ENCODE measurements at places on chromosomes 5 and 9. TPM values are rescaled to one million over a fixed set of nuclear protein-coding genes. Genes with fewer than 3 reads are reported as not detected.

GRCh38 chr5:59785676-59786333, 107.7 kb downstream of the PDE4D start:
- no peak for DNase-seq

DNA sequence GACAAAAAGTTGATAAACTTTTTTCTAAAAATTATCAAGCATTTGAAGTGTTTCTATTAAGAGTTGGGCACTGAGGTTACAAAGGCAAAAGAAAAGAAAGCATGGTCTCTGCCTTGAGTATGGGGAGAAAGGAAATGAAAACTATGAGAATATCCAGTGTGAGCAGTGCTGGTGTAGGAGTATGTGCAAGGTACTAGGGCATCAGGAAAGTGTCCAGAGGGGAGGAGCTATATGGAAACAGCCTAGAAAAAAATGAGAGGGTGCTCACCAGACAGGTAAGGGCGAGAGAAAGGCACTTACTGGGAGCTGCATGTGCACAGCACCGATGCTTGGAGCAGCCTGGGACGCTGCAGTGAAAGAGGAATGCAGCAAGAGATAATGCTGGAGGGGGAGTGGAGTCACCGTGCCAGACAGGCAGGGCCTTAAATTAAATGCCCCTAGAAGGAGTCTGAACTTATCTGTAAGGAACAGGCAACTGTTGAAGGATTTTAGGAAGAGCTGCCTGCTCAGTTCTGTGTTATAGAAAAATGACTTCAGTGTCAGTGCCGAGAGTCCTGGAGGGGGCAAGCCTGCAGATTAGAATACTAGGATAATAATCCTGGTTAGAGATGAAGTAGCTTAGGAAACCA, 14.0 kb downstream of the MCC start:
- no peak for DNase-seq

Gene SAXO1
- under 0.01 TPM for total RNA-seq

DNA sequence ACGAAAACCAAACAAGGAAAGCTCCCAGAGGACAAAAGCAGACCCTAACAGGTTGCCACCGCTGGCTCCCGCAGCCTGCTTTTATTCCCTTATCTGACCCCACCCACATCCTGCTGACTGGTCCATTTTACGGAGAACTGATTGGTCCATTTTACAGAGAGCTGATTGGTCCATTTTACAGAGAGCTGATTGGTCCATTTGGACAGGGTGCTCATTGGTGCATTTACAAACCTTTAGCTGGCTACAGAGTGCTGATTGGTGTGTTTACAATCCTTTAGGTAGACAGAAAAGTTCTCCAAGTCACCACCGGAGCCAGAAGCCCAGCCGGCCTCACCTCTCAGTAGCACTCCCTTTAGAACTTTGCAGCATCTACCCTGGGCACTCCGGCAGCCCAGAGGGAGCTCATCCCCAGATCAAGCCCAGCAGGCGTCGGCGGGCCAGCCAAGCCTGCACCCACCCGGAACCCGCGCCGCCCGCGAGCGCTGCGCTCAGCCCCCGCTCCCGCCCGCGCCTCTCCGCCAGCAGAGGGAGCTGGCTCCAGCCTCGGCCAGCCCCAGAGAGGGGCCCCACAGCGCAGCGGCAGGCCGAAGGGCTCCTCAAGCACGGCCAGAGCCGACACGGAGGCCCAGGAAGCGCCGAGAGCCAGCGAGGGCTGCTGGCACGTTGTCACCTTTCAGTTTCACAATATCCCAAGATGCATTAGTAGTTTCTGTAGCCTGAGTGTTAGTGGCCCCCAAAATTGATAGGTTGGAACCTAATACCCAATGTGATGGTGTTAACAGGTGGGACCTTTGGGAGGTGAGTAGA, 35.3 kb upstream of the CLPTM1L start:
- no peak for DNase-seq

- DNase-seq = no peak
These were observed 125.4 kb upstream of the ANKH start for GRCh38 chr5:14996997-14997396.

Gene GCNT4
- total RNA-seq = 1.5 TPM

Gene PRLR
- total RNA-seq = 5.2 TPM

Gene NSUN2
- total RNA-seq = 42.6 TPM

DNA sequence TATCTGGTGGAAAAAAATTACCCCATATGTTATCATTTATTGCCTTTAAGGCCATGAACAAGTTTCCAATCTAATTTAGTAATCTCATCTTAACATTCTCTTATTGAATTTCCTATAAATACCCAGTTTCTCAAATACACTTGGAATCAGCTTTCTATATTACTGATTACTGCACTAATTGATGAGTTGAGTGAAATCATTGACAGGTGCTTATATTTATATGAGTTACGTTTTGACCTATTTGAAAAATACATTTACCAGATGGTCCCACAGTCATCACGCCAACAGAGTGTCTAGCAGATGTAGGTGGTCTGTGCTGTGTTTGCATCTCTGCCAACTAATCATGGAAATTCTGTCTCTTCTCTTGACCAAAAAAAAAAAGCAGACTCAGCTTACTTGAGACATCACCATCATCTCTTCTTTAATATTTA, 307.3 kb upstream of the NREP start:
- DNase-seq = no peak

Gene ARID3C
- total RNA-seq = 0.45 TPM

- DNase-seq = peak; percentile 34
These were observed 670 bp downstream of the EDIL3 start for GRCh38 chr5:84383816-84384603.

GRCh38 chr5:152177626-152178349, 227.3 kb downstream of the NMUR2 start:
- DNase-seq = no peak

DNA sequence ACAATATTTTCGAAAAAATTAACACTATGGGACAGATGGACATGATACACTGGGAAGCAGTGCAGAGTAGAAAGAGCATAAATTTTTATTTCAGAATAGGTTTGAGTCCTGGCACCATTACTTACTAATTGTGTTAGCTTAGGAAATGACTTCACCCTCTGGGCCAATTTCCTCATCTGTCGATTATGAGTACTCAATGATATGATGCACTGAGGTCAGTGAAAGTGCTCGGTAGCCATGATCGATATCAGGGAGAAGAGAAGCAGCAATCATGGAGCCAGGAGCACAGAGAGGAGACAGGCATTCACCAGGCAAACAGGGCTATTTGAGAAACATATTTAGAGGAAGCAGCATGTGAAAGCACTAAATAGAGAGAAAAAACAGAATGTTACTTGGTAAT, 29.4 kb downstream of the NR6A1 start:
- no peak for DNase-seq

DNA sequence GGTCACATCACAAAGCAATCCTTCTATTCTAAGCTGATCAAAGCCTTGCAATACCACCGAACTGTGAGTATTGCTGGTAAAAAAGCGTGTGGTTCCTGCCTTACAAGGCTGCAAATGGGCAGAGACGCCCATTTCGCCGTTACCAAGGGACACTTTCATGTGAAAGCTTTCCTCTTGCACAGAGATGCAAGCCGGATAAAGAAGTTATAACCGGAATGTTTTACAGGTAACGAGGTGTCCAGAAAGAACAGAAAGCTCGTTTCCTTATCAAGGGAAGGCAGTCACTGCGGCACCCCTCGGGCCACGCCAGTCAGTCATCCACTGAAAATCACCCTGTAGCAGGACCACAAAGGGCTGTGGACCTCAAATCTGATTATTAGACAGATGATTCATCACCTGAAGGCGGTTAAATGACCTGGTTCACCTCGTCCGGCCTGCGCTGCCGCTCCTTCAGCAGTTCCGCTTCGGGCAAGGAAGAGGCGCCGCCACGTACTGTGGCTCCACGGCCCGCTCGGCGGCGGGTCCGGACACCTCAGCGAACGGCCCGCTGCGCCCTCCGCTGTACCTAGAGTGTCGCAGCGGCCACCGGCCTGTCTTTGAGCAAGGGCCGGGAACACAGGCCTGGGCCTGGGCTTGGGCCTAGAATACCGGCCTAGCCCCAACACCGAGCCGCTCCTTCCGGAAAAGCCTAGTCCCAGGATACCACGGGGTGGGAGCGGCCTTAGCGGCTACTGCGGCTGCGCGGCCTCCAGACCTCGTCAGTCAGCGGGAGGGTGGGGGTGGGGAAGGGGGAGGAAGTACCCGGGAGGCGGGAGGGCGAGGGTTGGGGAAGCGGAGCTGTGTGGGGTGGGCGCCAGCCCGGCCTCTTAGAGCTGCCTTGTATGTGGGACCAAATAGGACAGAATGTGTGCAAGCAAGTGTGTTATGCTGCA, at the start of gene KLHL9:
TSS of gene KLHL9 (minus strand) at position 704 of the 932 bp plus-strand sequence. CDS start at position 159, 545 bp downstream.
- peak; percentile 92 for DNase-seq

Data from cerebellum (tissue), 4 donors.